ENCODE measurements at places on chromosomes 7 and 10.

DNA sequence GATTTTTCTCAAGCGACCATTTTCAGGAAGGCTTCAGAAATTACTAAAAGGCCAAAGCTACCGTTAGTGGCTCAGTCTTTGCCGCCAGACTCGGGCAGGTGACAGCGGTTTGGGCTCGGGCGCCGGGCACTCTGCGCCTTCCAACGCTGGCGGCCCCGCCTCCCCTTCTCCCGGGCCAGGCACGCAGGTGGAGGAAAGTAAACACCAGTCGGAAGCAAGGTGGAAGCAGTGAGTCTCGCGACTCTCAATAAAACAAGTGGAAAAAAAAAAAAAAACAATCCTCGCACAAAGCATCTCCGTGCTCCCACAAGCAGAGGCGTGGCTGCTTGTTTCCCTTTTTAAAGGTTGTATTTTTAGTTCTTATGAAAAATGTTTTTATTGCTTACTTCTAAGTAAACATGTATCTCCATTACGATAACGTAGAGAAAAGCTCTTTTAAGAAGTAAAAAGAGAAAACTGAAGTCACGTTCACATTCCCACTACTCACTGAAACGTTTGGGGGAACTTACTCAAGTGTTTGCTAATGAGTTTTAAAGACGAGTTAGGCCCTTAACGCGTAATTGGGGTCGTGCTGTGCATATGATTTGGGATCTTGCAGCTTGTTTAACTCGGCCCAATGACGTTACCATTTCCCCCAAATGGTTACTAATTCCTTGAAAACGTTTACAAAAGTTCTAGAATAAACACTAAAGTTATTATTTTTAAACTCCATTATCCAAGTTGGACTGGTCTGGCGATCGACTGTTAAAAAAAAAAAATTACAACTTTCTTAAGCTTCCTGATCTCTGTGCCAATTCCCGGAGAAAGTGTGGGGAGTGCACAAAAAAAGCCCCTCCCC lies 864 bp downstream of the CDCA7L start:
- DNase-seq = no peak

GRCh38 chr7:105096306-105096705 lies 82.3 kb downstream of the KMT2E start:
- DNase-seq = no peak

GRCh38 chr10:88896372-88896993 lies 16.4 kb downstream of the STAMBPL1 start:
- DNase-seq = no peak

DNA sequence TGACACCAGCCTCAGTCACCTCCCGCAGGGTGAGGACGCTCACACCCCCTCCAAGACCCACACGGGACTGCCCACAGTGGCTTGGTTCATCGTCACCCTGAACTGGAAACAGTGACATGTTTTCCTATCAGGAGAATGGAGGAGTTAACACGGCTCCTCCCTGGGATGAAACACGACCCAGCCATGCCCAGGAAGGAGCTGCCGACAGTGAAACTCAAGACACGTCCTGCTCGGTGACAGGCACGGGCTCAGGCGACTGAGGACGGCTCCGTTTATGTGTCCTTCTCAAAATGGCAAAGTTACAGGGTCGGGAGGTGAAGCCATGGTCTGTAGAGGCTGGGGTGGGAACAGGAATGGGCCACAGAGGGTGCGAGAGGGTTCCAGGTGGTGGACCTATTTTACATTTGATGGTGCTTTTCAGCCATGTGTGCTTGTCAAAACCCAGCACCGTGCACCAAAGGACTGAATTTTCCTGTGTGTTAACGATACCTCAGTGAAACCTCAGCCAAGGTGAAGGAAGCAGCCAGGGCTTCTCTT lies 272.4 kb downstream of the ADARB2 start:
- no peak for DNase-seq

DNA sequence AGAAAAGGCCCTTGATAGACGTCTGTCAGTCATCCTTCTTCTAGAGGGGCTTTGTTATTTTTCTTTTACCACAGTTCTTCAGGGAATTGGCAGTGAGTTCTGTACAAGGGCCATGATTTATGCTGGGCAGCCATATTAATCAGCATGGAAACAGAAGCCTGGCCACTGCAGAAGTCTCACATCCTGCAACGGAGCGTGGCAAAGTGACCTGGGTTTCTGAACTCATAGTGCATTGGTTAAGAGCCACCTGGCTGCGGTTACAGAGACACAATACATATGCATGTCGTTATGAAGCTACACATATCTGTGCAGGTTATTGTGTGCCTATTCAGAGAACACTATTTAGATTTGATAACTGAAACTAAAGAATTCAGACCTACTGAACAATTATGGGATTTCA lies 419.4 kb upstream of the CELF2 start:
- DNase-seq = no peak

- no peak for DNase-seq
Observed at GRCh38 chr10:131692686-131693334, 208.0 kb upstream of the PPP2R2D start.

DNA sequence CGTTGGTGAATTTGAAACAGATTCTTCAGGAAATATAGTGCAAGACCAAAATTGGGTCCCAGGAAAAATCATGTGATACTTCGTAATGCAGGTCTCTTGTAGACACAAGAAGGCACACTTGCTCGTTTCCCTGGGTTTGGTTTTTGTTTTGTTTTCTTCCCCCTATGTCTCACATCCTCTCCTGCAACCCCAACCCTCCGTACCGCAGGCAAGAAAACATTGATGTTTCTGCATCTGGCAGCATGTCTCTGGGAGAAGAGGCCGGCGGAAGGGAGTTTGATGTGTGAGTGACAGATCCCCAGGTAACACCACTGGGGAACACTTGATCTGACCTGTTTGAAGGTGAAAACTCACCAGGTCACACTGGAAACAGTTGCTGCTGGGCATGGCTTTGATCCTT lies 718.5 kb downstream of the AUTS2 start:
- no peak for DNase-seq

GRCh38 chr7:34747176-34747781 lies 89.3 kb downstream of the NPSR1 start:
- DNase-seq = no peak

DNA sequence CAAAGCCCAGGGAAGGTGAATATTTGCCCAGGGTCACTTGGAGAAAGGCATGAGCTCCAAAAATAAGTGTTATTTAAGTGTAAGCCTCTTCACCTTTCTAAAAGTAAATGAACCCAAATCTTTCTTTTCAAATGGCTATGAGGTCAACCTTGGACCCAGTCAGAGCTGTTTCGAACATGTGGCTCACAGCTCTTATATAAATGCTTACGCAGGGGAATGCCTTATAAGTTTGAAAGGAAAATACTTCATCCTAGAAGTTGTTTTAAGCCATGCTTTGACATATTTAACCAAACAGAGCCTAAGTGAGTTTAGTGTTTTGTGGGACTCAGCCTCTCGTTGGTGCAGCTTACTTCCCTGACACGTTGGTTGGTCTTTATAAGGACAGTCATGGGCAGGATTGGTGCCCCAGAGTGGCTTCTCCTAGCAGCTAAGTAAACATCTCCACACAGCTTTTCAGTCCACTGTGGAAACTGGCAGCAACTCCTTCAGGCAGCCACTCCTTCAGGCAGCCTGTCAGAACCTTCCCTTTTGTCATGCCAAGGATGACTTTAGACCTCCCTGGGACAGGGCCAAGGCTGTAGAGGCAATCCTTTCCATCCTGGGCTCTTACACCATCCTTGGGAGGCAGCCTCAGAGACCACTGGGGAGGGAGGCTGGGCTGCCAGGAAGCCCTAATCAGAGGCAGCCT lies 43.6 kb downstream of the MINDY4 start:
- peak; percentile 45 for DNase-seq

DNA sequence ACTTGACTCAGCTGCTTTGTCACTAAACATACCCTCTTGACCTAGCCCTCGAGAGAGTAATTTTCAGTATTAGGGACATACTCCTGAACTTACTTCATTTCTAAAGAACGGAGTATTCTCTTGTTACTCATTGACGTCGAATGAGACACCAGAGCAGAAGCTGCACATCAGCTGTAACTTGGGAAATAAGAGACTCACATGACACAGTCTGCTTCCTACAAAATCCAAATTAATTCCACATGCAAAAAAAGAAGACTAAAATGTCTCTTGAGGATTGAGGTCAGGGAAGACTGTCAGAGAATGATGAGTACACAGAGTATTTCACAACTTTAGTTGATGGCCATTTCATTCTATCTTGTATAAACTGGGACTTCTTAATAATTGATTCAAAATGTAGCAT lies 114.7 kb upstream of the EGFR start:
- no peak for DNase-seq

DNA sequence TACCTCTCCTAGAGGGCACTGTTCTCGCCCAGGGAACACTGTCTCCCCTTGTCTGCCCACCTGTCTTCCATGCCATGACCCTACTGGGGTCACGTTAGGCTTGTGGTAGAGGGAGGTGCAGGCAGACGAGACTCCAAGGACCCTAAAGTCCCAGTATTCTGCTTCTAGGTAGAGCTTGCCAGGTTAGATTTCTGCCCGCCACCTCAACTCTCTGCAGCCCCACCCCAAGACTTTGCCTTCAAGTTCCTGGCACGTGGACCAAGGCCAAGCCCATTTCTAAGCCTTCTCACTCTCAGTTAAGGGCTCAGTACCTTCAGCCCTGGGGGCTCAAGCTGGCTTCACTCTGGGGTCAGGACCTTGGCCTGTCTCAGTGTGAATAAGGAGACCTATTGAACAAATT lies 16.1 kb downstream of the PRKAG2 start:
- no peak for DNase-seq

DNA sequence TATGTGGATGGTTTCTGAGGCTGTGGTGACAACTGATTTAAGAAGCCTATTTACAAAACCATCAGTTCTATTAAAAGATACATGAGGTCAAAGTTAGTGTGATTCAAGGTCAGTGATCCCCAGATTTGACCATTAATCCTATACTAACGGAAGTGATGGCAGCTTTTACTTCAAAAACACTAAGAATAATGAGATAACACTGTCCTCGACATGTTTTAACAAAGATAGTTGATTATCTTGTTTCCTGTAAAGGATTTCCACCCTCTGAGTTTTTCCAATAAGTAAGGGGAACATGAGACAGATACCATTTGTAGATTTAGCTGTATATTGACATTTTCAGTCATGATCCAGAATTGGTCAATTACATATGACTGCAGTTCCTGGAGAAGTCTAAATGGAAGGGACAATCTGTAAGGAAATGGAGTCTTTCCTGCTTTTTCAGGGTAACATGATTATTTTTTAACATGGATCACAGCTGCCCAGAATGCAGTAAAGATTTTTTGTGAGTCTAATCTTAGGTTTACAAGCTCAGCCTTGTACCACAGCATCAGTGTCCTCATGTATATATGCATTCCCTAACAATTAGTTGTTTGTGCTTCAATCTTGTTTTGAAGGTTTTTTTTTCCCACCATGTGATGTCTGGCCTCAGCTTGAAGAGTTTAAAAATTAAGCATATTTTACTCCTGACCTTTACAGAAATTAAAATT lies 188.0 kb downstream of the PPP1R9A start:
- no peak for DNase-seq

DNA sequence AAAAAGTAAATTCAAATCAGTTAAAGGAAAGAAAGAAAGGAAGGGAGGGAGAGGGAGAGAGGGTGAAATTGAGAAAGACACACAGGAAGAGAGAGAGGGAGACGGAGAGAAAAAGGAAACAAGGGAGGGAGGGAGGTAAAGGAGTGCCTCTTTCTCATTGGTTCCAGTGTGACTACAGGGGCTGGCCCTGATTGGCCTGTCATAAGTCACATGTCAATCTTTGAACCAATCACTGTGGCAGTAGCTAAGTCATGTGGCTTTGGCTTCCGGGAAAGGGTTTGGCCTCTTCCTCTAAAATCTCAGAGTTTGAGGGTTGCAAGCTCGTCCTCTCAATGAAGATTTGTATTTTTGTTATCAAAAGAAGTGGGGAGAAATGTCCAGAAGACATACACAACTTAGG lies 150.2 kb downstream of the RAB11FIP2 start:
- DNase-seq = no peak

DNA sequence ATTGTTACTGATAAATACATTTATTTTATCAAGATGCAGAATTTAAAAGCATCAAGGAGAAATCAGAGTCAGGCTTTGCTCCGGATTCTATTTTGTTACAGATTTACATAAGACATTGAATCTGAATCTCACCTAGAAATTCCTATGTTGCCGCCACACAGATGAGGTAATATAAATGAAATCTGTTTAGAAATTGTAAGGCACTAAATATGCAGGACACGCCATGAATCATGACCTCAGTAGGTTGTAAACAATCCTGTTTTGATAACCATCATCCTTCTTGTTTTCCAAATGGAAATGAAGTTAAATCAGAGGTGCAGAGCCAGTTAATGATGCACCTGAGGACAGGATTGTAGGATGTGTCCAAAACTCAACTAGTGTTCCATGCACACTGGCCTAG lies 778.0 kb downstream of the MAGI2 start:
- no peak for DNase-seq

DNA sequence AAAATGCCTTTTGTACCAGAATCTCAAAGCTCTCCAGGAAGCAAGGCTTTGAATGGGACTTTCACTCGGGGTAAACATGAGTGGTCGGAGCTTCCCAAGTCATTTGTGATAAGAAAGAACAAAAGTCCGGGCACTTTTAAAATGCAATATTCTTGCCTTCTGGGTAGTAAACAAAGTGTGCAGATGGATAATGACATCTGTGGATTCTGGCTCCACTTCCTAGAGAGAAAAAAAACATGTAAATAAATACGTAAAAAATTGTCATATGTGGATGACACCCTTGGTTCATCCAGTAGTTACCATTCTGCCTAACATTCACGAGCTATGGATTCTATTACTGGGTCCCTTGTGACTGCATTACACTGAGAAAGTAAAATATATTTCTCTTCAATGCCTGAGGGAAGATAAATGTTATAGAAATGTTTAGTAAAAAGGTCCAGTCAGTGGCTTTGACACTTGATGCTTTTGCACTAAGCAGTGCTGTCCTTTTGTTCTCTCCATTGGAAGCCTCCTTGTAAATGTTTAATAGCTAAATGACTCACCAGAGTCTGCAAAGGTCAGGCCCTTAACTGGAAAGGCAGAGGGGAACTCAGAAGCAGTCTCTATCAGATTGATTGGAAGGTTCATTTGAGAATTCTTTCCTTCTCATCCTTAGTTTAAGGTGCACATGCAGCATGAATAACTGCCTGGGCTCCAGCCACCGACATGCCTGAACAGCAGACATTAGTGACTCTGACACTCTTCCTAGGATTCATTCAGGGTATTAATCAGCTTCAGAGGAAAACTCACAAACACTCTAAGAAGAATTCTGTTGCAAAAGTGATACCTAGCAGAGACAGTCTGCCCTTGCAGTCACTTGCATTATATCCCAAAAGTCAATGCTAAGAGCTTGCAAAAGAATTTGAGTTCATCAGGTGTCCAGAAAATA lies 11.7 kb upstream of the EDRF1 start:
- no peak for DNase-seq

DNA sequence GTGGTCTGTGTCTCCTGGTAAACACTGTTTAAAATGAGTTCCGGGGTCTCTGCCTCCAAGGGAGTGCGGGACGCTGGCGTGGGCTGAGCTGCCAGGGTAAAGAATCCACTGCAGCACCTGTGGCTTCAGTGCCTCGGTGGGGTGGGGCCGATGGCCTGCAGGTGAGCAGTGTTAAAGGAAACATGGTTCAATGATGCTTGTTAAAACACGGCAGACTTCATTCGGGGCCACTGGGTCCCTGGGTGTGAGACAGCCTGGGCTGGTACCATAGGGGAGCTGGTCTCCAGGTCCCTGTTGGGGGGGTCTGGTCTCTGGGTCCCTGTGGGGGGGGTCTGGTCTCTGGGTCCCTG lies 24.9 kb upstream of the KNDC1 start:
- no peak for DNase-seq
